ELF-1 (cell line): ENCODE measurements at places on chromosomes 16 and 17.

DNA sequence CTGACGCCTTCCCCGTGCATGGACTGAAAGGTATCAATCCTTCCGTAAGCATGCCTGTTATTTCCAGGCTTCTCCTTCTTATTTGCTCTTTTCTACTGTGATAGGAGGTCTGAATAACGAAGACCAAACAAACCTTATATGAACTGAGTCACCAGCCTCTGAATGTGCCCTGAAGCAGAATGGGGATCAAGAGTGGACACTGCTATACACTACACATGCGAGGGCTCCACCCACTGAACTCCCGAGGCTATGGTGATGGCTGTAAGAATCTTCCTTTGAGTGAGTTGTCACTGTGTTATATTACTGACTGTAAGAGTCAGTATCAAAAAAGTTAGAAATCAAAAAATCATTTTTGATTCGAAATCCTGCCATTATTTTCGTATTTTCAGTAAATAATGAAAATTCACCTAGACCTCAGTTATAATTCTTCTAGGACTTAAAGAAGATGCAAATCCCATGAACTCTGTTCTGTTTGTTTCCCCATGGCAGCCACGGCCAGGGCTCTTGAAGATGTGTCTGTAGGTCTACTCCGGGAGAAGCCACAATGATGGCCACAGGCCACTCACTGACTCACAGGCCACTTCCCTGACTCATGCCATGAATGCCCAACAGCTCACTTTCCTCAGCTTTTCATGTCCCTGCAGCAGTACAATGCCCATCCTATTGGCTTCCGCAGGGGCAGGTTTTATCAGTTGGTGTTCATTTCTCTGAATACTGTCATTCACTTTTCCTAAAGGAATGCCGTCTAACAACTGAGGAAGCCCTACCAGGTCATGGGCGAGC lies 54.7 kb downstream of the ZZEF1 start:
- DNase-seq, result no peak

DNA sequence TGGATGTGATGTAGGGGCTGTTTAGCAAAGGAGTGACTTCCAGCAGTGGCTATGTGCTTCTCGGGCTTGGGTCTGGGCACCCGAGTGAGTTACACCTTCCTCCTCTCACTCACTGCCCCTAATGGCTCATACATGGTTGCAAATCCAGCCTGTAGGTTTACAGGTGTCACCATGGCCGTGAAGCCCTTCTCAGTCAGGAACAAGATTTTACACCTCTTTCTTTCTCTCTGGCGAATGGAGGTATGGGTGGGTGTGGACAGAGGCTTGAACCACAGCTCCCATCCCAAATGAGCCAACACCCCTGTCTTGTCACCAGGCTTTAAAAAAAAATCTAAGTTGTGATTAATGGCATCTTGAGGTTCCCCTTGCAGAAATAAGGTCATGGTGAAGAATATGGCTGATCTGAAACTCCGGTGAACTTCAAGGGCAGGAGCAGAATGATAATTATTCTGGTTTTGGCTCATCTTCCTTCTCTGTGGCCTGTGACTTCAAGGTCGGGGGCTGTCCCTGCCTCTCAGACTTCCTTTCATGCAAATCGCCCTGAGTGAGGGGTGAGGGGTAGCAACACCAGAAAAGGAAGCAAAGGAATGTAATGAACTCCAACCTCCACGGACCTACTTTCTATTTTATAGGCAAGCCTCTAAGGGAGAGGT lies 331.2 kb downstream of the MAF start:
- DNase-seq, result no peak

GRCh38 chr17:8847891-8848290 lies 19.6 kb downstream of the PIK3R6 start:
- DNase-seq, result no peak

DNA sequence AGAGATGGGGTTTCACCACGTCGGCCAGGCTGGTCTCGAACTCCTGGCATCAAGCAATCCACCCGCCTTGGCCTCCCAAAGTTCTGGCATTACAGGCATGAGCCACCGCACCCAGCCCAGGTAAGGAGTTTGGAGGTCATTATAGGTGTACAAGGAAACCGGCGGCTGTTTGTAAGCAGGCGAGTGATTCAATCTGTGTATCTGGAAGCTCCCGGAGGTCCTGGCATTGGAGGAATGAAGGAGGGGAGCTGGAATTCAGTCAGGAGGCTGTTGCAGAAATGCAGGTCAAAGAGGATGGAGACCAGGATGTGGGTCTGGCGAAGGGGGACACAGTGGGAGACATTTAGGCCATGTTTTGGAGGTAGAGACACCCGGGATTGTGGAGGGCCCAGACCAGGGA lies 18.8 kb downstream of the CDC42EP4 start:
- DNase-seq, result no peak

DNA sequence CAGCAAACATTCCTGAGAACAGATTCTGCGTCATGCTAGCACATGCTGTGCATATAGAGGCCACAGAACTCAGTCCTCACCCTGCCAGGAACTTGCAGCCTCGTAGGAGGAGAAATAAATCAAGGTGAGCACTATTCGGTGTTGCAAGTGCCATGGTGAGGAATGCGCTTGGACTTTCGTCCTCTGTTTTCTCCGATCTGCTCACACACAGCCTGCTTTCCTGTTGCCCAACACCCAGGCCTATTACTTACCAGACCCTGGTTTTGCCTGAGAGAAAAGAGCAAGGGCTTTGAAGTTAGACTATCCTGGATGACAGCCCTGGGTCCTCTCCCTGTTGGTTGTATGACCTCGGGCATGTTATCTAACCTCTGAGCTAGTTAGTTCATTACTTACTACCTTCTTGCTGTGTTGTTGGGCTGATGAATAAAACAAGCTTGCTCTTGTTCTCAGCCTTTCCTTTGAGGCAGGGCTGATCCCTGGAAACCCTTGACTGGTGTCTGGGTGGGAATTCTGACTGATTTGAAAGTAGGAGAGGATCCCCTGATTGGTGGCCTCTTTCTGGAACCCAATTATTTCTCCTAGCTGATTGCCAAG lies 2.9 kb downstream of the ACSF2 start:
- DNase-seq, result peak; percentile 80

DNA sequence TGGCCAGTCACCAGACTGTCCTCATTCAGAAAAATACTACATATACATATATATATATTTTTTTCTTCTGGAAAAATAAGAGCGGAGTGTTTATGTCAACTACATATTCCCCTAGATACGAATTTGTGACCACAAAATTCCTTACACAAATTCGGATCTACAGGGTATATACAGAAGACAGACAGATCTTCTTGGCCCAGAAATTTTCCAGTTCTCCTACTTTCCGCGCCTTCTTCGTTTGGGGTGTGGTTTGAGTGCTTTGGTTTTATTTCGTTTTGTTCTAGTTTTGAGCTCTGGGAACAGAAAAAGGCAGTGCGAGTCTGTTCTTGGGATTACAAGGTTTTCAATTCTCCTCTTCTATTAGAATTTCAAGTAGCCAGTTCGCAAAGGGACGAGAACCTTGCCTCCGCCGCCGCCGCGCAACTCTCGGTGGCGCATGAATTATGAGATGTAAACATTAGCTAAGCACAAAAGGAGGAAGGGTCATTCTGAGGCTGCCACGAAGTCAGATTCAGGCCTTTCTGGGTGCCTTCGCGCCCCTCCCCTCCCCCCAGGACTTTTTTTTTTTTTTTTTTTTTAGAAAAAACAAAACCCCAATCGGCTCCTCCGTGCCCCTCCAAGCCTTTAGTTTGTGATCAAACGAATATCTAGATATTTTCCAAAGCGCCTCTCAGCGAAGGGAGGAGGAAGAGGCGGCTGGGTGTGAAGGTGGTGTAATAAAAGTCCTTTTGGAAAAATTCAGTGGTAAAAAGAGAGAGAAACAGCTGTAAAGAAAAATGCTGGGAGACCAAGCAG lies 1.8 kb upstream of the HOXB4 start:
- no peak for DNase-seq

DNA sequence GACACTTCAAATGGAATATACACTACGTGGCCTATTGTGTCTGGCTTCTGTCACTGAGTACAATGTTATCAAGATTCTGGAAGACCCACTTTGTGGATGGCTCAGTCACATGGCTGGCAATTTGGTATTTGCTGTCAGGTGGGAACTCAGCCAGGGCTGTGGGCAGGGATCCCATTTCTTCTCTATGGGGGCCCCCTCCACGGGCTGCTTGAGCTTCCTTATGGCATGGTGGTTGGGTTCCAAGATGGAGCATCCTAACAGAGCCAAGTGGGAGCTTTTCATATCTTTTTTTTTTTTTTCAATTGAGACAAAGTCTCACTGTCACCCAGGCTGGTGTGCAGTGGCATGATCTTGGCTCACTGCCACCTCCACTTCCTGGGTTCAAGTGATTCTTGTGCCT lies 18.0 kb upstream of the CEP20 start:
- no peak for DNase-seq

DNA sequence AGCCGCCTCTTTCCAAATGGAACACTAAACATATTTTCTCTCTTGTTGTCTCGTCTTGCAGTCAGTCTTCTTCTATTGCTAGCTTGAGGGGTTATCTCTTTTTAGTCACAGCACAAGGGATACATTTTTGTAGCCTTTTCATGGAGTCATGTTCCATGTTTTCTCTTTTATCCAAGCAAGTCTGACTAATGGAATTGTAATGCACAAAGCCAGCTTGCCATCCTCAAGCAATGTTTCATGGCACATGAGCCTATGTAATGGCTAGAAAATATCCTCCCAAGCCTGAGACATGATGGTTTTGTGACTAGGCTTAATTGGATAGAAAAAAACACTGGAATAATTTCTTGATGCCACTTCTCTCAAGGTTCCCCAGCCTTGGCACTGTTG lies 414.6 kb upstream of the GOT2 start:
- DNase-seq, result no peak

- DNase-seq, result no peak
These were observed 1106.1 kb upstream of the GOT2 start for GRCh38 chr16:59840169-59840568.

- no peak for DNase-seq
These were observed 8.7 kb upstream of the TBX4 start for GRCh38 chr17:61443475-61443882.

DNA sequence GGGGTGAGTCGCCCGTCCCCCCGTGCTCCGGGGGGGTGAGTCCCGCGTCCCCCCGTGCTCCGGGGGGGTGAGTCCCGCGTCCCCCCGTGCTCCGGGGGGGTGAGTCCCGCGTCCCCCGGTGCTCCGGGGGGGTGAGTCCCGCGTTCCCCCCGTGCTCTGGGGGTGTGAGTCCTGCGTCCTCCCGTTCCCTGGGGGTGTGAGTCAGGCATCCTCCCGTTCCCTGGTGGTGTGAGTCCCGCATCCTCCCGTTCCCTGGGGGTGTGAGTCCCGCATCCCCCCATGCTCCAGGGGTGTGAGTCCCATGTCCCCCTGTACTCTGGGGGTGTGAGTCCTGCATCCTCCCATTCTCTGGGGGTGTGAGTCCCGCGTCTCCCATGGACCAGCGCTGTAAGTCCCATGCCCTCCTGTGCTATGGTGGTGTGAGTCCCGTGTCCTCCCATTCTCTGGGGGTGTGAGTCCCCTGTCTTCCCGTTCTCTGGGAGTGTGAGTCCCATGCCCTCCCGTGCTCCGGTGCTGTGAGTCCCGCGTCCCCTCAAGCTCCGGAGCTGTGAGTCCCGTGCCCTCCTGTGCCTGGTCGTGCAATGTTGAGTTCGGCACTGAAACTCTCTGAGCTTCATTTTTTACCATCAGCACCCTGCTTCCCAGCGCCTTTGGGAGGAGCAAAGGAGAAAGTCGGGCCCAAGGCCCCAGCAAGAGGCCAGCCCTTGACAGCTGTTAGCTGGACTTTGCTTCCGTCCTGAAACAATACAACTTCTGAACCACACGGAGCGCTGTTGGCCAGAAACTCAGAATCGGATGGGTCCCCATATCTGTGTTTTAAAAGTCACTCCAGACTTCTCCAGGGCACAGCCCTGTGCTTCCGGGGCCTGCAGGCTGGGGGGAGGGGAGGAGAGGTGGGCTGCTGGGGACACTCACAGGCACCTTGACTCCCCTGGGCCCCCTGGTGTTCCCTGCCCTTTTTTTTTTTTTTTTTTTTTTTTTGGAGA lies 11.5 kb upstream of the ZC3H18 start:
- DNase-seq, result peak; percentile 57

- DNase-seq, result no peak
These were observed 85.6 kb upstream of the NETO2 start for GRCh38 chr16:47229053-47230050.

- no peak for DNase-seq
These were observed 732 bp upstream of the RPL27 start for GRCh38 chr17:42997390-42997983.

GRCh38 chr17:42111265-42111636 lies 1.3 kb downstream of the DHX58 start:
- DNase-seq, result no peak

DNA sequence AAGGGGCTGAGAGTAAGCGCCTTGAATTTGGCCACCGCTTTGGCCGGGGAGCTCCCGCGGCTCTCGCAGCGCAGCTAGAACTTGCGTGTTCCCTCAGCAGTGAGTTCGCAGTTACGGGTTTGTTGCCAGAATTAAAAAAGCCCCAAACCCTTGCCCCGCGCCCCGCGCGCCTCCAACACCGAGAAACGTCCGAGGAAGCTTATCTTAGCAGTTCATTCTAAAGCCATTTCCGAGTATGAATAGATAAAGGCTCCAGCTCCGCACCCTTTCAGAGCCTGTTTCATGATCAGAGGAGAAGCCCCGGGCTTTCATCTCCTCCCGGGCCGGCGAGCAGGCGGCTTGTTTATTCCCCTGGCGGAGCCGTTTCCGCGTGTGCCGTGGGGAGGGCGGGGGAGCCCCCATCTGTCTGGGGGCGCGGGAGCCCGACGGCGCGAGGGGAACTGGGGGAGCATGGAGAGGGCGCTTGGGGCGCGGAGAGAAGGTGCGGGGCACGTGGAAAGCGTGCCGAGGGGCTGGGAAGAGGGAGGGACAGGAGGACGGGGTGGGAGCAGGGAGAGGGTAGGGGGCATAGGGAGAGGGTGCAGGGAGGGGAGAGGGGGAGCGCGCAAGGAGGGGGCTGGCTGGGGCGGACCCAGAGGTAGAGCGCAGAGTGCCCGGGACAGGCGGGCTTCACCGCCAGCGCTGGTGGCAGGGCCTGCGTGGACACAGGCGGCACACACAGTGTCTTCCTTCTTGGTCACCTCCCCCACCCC lies 9.9 kb downstream of the TBX4 start:
- DNase-seq, result no peak
